ENCODE measurements at places on chromosomes 1 and 21.

GRCh38 chr1:33126411-33127000 lies 45.6 kb downstream of the AZIN2 start:
- no peak for DNase-seq

- DNase-seq: no peak
These were observed 172.7 kb downstream of the PDE4B start for GRCh38 chr1:65965112-65965996.

GRCh38 chr1:206606867-206607266 lies 5.4 kb downstream of the EIF2D start:
- DNase-seq: no peak

- DNase-seq: peak; percentile 46
These were observed 764.8 kb downstream of the ADGRL2 start for GRCh38 chr1:82565546-82565945.

DNA sequence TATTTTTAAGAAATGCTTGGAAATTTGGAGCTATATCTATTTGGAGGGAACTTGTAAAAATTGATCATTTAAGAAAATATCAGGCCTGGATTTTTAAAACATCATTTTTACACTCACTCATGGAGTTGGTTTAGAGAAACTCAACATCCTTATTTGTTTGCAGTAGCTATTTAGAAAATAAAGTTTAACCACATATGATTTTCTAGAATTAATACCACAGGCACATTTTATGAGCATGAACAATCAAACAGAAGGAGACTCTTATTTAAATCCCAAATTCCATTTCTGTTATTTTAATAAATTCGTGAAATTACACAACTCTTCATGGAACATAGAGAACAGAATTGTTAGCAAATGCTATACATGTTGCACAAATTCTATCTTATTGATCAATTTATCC lies 3.2 kb downstream of the CDKN2C start:
- DNase-seq: no peak

Measured in thyroid gland (tissue), 4 donors.